Natural killer cell treated with Interleukin-12 subunit alpha and Interleukin-12 subunit beta and Interleukin-15 and Interleukin-18, amount 100 ng/mL, for 72 hours (primary cell): ENCODE measurements at places on chromosomes 5 and 9.

GRCh38 chr5:142193114-142193428 lies 84.5 kb downstream of the NDFIP1 start:
- no peaks in the 10 kb centered on the region for H3K36me3 ChIP-seq
- H3K4me1 ChIP-seq = peaks cover 8% of the 10 kb centered on the region

GRCh38 chr9:134375430-134376385 lies 49.5 kb downstream of the RXRA start:
- peaks cover 6% of the 10 kb centered on the region for H3K4me1 ChIP-seq
- H3K27me3 ChIP-seq = peaks cover 3% of the 10 kb centered on the region
- H3K27ac ChIP-seq = peak overlapping the region; percentile 33

- H3K36me3 ChIP-seq = no peaks in the 10 kb centered on the region
- no peak overlapping the region for H3K4me3 ChIP-seq
- no peak overlapping the region for H3K27ac ChIP-seq
- H3K4me1 ChIP-seq = no peaks in the 10 kb centered on the region
- peak; percentile 65 for DNase-seq
Measured at GRCh38 chr5:69007726-69008368, 86.0 kb upstream of the SLC30A5 start.

GRCh38 chr5:163379298-163380155 lies 57.9 kb upstream of the CCNG1 start:
- no peaks in the 10 kb centered on the region for H3K4me1 ChIP-seq
- DNase-seq = no peak
- H3K27ac ChIP-seq = no peak overlapping the region

GRCh38 chr9:111158999-111159398 lies 120.7 kb upstream of the LPAR1 start:
- no peaks in the 10 kb centered on the region for H3K27me3 ChIP-seq
- H3K27ac ChIP-seq = no peak overlapping the region
- H3K4me3 ChIP-seq = no peak overlapping the region

DNA sequence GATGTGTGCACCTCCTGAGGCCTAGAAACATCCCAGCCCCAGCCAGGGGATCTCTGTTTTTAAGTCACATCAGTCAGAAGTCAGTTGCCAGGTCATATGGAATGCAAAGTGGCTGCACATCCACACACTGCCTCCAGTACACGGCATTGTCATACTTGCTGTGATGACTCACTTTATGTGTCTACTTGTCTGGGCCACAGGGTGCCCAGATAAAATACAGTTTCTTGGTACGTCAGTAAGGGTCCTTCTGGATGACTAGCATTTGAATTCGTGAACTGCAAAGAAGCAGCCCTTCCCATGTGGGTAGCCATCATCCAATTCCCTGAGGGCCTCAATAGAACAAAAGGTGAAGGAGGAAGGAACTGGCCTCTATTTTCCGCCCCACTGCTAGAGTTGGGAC lies 27.7 kb downstream of the AUH start:
- peaks cover 6% of the 10 kb centered on the region for H3K36me3 ChIP-seq
- H3K27me3 ChIP-seq = no peaks in the 10 kb centered on the region
- H3K27ac ChIP-seq = no peak overlapping the region
- no peak overlapping the region for H3K4me3 ChIP-seq
- peaks cover 25% of the 10 kb centered on the region for H3K4me1 ChIP-seq
- DNase-seq = no peak

- DNase-seq = peak; percentile 66
- no peaks in the 10 kb centered on the region for H3K36me3 ChIP-seq
- peaks cover 78% of the 10 kb centered on the region for H3K4me1 ChIP-seq
- H3K4me3 ChIP-seq = peak overlapping the region; percentile 23
Measured at GRCh38 chr5:171961117-171961516, 45.3 kb downstream of the FBXW11 start.

DNA sequence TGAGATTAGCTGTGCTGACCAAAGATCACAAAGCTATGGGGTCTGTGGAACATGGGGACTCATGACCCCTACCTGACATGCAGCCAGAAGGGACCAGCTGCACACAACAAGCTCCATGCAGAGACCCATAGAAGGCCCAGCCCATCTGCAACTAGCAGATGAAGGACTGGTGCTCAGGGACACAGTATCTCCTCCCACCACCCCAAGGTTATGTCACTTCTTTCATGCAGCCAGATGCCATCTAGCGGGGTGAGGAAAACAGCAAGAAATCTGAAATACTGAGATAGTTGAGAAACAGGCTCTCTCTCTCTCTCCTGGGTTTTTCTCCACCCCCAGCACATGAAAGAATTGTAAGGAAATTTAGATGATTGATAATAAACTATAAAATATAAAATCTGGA lies 161.3 kb upstream of the DAPK1 start:
- peaks cover 32% of the 10 kb centered on the region for H3K27me3 ChIP-seq
- peaks cover 4% of the 10 kb centered on the region for H3K4me1 ChIP-seq
- DNase-seq = no peak
- H3K4me3 ChIP-seq = no peak overlapping the region
- no peaks in the 10 kb centered on the region for H3K36me3 ChIP-seq
- H3K27ac ChIP-seq = no peak overlapping the region

DNA sequence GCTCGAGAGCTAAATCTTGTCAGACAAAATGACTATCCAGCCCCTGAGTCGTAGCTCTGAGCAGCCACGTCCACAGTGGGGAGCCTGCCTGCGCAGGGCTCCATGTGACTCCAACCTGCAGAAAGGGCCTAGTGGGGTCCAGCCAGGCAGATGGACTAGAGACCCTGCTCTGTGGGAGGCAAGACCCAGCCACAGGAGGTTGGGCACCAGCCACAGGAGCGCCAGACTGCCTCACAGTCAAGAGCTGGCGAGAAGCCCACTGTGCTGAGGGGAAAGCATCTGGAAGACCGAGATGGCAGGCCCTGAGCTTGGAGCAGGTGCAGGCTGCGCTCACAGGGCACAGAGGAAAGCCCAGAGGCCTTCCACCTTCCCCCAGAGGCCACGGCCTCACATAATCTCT lies 61.4 kb downstream of the C5orf15 start:
- no peaks in the 10 kb centered on the region for H3K36me3 ChIP-seq
- no peak overlapping the region for H3K4me3 ChIP-seq
- H3K4me1 ChIP-seq = no peaks in the 10 kb centered on the region
- H3K27me3 ChIP-seq = no peaks in the 10 kb centered on the region

DNA sequence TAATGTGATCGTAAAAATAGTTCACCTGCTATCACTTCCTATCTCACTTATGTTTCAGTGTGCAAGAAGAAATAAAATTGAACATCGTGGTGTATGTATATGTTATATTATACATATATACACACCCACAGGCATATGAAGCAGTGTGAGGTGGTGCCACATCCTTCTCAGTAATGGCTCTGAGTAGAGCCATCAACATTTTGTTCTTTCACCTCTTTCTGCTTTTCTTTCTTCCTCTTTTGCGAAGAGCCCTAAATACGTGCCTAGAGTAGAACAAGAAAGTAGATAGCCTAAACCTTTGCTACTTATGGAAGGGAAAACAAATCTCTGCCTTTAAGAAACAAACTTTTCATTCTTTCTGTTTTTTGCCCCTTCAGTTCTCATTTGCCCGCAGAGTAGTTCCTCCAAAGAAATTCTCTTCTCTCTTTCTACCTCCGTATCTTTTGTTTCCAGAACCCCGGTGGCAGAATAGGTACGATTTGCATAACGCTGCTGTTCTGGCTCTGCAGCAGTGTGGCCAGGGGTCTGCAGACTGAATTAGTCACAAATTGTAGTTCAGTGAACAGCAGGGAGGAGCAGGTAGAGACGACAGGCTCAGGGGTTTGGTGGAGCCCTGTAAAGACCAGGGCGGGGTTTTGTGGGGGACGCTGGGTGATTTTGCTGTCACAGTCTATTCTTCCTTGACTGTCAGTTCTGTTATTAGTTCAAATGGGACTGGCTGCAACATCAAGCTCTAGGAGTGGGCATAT lies 40.5 kb upstream of the PJA2 start:
- H3K27me3 ChIP-seq = peaks cover 3% of the 10 kb centered on the region
- no peak overlapping the region for H3K4me3 ChIP-seq
- no peaks in the 10 kb centered on the region for H3K4me1 ChIP-seq
- no peak overlapping the region for H3K27ac ChIP-seq

GRCh38 chr5:73299665-73300336 lies 126.8 kb downstream of the TMEM174 start:
- peaks cover 89% of the 10 kb centered on the region for H3K27me3 ChIP-seq
- H3K4me3 ChIP-seq = no peak overlapping the region
- H3K36me3 ChIP-seq = peaks cover 4% of the 10 kb centered on the region
- DNase-seq = no peak

DNA sequence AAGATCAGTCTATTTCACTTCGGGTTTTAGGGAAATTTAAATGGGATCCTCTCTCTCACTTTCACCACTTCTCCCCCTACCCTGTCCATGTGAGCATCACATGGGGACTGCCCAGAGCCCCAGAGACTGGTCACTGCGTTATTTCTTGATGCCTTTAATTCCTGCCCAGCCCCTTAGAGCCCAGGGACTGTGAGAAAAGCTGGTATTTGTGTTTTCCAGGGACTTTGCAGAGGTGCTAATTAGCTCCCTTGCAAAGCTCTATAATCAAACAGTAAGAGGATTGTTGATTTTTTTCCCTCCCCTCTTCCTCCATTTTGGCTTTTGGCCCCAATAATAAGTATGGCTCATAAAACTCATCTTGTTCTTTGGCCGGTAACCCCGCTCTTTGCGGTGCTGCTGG lies 35.6 kb downstream of the NTRK2 start:
- DNase-seq = no peak
- peaks cover 22% of the 10 kb centered on the region for H3K27me3 ChIP-seq
- peaks cover 16% of the 10 kb centered on the region for H3K4me1 ChIP-seq
- no peak overlapping the region for H3K27ac ChIP-seq
- no peaks in the 10 kb centered on the region for H3K36me3 ChIP-seq

- peaks cover 24% of the 10 kb centered on the region for H3K27me3 ChIP-seq
- no peaks in the 10 kb centered on the region for H3K36me3 ChIP-seq
- no peak overlapping the region for H3K4me3 ChIP-seq
- no peaks in the 10 kb centered on the region for H3K4me1 ChIP-seq
- H3K27ac ChIP-seq = no peak overlapping the region
- no peak for DNase-seq
Measured at GRCh38 chr5:139985290-139985689, 57.8 kb downstream of the NRG2 start.

GRCh38 chr9:98885575-98886295 lies 58.0 kb upstream of the COL15A1 start:
- H3K4me3 ChIP-seq = no peak overlapping the region
- H3K36me3 ChIP-seq = no peaks in the 10 kb centered on the region
- DNase-seq = no peak

DNA sequence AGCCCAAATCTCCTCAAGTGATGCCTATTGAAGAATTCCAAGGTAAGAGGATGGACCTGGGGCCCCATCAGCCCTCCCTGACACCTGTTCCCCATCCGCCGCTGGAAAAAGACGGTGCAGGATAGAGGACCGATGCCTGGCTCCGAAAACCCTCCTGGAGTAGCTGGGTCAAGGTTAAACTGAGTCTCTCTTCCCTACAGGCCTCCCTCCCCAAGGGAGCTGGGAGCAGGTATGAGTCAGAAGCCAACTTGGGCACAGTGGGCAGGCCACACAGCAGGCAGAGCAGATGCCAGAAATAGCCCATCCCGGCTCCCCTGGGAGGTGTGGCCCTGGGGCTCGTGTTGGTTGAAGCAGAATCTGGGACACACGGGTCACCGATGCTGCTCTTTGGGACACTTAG lies 75.6 kb downstream of the NTNG2 start:
- no peaks in the 10 kb centered on the region for H3K36me3 ChIP-seq
- peaks cover 7% of the 10 kb centered on the region for H3K4me1 ChIP-seq
- H3K27ac ChIP-seq = no peak overlapping the region
- DNase-seq = no peak
- H3K27me3 ChIP-seq = no peaks in the 10 kb centered on the region

GRCh38 chr5:5650242-5650641 lies 227.8 kb downstream of the ICE1 start:
- H3K27me3 ChIP-seq = peaks cover 10% of the 10 kb centered on the region
- no peaks in the 10 kb centered on the region for H3K36me3 ChIP-seq
- H3K27ac ChIP-seq = no peak overlapping the region
- no peak overlapping the region for H3K4me3 ChIP-seq

DNA sequence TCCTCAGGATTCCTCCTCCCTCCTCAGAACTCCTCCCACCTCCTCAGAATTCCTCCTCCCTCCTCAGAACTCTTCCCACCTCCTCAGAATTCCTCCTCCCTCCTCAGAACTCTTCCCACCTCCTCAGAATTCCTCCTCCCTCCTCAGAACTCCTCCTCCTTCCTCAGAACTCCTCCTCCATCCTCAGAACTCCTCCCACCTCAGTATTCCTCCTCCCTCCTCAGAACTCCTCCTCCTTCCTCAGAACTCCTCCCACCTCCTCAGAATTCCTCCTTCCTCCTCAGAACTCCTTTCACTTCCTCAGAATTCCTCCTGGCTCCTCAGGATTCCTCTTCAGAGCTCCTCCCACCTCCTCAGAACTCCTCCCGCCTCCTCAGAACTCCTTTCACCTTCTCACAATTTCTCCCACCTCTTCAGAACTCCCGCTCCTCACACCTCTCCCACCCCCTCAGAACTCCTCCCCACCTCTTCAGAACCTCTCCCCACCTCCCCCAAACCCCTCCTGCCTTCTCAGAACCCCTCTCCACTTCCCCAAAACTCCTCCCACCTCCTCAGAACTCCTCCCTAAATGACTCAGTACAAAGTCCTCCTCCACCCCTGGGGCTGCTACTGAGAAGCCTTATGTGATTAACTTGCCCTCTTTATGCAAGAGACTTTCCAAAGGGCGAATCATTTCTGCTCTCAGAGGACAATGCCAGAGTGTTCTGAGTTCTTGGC lies 23.2 kb downstream of the SLC46A2 start:
- no peak overlapping the region for H3K4me3 ChIP-seq
- H3K27ac ChIP-seq = peak overlapping the region; percentile 59
- peaks cover 20% of the 10 kb centered on the region for H3K4me1 ChIP-seq
- no peaks in the 10 kb centered on the region for H3K27me3 ChIP-seq

- no peak for DNase-seq
- H3K4me1 ChIP-seq = no peaks in the 10 kb centered on the region
- H3K27me3 ChIP-seq = no peaks in the 10 kb centered on the region
- no peak overlapping the region for H3K27ac ChIP-seq
Measured at GRCh38 chr5:103849934-103850333, 287.3 kb upstream of the NUDT12 start.

- no peak overlapping the region for H3K27ac ChIP-seq
- H3K4me3 ChIP-seq = no peak overlapping the region
- no peaks in the 10 kb centered on the region for H3K27me3 ChIP-seq
- no peak for DNase-seq
- H3K36me3 ChIP-seq = peaks cover 7% of the 10 kb centered on the region
Measured at GRCh38 chr9:82332018-82332773, 343.6 kb downstream of the SPATA31D1 start.

- no peaks in the 10 kb centered on the region for H3K4me1 ChIP-seq
- no peaks in the 10 kb centered on the region for H3K36me3 ChIP-seq
- H3K27ac ChIP-seq = no peak overlapping the region
- no peak overlapping the region for H3K4me3 ChIP-seq
Measured at GRCh38 chr5:167759057-167759821, 532.2 kb upstream of the WWC1 start.

- peaks cover 25% of the 10 kb centered on the region for H3K4me1 ChIP-seq
- H3K4me3 ChIP-seq = no peak overlapping the region
- DNase-seq = peak; percentile 58
- no peak overlapping the region for H3K27ac ChIP-seq
- no peaks in the 10 kb centered on the region for H3K27me3 ChIP-seq
Measured at GRCh38 chr9:121281614-121282276, 13.8 kb downstream of the GSN start.
